Inflammatory macrophage treated with lipopolysaccharide for 1 hour (primary cell): ENCODE measurements at places on chromosomes 5 and 9.

GRCh38 chr5:174839196-174839595, 114.8 kb downstream of the MSX2 start:
- DNase-seq: no peak

GRCh38 chr9:79984429-79985067, 412.8 kb downstream of the TLE4 start:
- no peak for DNase-seq

- DNase-seq: no peak
These were observed 138.2 kb upstream of the MINAR2 start for GRCh38 chr5:129609710-129610109.

DNA sequence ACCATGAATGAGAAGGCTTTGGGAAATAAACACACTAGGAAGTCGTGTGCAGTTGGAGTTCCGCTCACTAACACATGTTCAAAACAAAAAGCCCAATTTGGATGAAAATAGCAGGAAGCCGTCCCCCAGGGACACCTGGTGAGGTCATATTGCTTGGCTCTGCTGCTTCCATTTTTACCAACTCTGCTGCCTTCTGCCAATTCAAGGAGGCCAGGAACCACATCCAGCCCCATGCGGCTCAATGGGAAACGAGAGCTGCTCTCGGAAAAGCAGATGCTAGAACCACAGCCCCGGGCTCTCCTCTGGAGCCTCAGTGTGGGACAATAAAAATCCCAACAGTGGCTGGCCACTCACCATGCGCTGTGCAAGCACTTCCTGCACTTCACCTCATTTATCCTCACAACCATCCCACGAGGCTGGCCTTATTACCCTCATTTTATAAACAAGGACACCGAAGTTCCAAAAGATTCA, 13.4 kb downstream of the ADAM19 start:
- DNase-seq: no peak

- no peak for DNase-seq
These were observed 27.9 kb upstream of the PDZD2 start for GRCh38 chr5:31611002-31611401.
